ENCODE measurements at places on chromosomes 12 and 14.

DNA sequence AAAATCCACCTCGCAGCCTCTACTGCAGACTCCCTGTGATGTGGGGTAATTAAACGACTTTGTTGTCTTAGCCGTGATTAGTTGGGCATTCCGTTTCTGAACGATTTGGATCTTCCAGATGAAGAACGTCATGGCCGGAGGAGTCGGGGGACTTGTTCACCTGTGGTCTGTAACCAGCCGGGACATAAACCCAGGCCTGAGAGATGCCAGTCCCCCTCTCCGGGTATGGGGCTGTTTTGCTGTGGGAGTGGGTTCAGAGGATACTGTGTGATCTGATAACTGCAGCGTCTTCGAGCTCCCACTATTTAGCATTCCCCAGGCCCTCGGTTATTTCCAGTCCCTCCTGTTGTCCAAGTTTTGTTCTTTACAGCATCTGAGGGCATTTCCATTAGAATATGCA is 96.1 kb downstream of the PIWIL1 start:
- DNase-seq: no peak

DNA sequence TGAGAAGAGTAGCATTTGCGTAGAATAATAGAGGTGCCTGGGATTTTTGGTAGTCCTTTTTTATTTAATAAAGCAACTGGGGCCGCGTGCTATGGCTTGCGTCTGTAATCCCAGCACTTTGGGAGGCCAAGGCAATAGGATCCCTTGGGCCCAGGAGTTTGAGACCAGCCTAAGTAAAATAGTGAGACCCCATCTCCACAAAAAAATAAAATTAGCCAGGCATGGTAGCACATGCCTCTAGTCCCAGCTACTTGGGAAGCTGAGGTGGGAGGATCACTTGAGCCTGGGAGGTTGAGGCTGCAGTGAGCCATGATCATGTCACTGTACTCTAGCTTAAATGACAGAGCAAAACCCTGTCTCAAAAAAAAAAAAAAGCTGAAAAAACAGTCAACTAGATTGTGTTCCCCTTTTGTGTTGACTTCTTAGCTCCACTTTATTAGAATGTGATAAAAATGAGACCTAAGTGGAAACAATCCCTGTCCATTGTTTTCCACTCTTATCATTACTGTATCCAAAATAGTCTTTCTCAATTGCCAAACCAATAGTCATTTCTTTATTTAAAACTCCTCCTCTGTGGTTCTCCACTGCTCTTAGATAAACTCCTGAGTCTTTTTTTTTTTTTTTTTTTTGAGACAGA is 7.4 kb downstream of the PRKCH start:
- no peak for DNase-seq

- peak; percentile 100 for DNase-seq
Observed at GRCh38 chr12:3944620-3945019, 71.4 kb upstream of the PARP11 start.

DNA sequence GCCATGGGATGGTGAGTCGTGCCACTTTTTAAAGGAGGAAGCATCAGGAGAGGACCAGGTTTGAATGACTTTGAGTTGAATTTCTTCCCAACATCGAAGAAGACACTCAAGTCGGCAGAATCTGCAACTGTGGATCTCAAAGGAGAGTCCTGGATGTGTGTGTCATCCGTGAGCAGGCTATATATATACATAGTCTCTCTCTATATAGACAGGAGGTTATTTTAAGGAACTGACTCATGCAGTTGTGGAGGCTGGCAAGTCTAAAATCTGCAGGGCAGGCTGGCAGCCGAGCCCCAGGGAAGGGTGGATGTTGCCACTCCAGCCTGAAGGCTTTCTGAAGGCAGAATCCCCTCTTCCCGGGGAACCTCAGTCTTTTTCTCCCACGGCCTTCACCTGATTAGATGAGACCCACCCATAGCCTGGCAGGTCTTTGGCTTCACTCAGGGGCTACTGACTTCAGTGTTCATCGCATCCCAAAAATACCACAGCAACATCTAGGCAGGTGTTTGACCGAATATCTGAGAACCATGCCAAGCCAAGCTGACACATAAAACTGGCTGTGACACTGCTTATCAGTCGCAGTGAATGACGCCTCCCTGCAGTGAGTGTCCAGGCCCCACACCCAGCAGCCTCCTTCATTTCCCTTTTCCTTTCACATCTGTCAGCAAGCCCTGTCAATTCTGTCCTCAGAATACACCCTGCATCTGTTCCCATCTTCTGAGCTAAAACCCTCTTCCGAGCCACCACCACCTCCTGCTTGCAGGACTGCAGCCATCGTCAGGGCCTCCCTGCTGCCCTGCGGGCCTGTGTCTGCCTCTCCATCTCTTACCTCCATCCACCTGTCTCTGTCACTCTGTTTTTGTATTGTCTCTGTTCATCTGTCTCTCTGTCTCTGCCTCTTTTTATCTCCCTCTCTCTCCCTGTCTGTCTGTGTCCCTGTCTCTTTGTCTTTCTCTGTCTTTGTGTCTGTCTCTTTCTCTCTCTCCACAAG is 54.0 kb downstream of the ZNF664 start:
- no peak for DNase-seq

All from NT2/D1 (cell line).